ENCODE measurements at places on chromosomes 16 and 17.

DNA sequence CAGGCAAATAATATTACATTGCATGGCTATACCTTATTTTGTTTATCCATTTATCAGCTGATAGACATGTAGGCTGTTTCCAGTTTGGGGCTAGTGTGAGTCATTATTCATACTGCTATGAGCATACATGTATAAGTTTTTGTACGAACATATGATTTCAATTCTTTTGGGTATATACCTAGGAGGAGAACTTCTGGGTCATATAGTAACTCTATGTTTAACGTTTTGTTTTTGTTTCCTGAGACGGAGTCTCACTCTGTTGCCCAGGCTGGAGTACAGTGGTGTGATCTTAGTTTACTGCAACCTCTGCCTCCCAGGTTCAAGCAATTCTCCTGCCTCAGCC is 2.4 kb upstream of the ITGAL start:
- peak; percentile 58 for DNase-seq

GRCh38 chr17:31908386-31908785 is 6.9 kb upstream of the UTP6 start:
- DNase-seq: no peak

DNA sequence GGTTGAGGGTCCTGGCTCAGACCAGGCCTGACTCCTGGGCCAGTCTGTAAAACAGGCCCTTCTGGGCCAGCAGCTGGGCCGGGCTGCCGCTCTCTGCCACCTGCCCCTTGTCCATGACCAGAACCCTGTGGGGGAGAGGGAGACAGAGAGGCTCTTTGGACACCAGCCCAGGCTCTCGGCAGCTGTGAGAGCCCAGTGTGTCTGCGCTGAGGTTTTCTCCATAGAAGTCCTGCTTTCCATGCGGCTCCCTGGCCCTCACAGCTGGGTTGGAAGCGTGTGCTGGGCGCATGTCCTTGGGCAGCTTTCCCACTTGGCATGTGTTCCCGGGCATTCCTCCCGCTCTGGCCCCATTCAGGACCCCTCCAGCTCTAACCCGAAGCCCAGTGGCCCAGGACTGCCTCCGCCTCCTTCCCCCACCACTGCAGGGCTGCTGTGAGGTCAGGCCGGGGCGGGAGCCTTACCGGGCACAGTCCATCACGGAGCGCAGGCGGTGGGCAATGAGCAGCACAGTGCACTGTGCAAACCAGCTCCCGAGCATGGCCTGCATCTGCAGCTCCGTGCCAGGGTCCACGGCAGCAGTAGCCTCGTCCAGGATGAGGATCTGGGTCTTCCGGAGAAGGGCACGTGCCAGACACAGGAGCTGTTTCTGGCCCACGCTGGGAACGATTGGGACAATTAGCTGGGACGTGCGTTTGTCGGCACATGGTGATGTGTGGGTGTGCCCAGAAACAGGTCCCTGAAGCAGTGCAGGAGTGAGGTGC is 73.0 kb downstream of the ABCC6 start:
- DNase-seq: no peak

GRCh38 chr16:74651841-74652240 is 14.8 kb downstream of the RFWD3 start:
- DNase-seq: no peak

- DNase-seq: no peak
Measured at GRCh38 chr17:3732210-3732621, 8.5 kb downstream of the HASPIN start.

DNA sequence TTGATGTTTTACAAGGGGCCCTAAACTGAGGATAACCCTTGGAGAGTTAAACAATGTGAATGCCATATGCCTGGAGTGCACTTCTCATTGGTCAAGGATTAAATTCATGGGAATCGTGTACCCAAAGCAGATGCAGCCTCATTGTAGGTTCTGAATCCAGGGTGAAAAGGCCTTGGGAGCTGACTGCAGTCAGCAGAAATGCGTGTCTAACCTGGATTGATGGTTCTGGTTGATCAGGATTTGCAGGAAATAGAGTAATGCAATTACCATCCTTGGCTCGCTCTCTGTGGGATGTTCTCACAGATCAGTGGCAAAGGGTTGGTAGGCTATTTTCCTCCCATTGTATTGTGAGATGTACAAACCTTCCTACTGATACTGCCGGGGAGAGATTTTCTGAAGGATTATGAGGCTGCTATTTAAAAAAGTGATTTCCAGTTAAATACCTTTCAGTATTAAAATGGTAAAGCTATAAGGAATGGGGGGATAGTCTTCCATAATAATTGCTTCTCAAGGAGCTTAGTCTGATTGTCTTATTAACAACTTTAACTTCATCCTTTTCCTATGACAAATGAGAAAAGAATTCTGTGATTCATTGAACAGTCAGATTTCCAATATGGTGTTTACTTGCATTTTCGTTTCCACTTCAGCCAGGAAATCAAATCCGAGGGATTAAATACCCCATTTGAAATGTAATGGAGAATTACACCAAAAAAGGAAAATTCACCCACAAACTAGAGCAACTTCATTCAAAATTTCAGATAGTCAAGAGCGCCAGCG is 1028.1 kb upstream of the EEF2KMT start:
- no peak for DNase-seq

- no peak for DNase-seq
Measured at GRCh38 chr17:73352261-73352660, 40.5 kb upstream of the CDC42EP4 start.

DNA sequence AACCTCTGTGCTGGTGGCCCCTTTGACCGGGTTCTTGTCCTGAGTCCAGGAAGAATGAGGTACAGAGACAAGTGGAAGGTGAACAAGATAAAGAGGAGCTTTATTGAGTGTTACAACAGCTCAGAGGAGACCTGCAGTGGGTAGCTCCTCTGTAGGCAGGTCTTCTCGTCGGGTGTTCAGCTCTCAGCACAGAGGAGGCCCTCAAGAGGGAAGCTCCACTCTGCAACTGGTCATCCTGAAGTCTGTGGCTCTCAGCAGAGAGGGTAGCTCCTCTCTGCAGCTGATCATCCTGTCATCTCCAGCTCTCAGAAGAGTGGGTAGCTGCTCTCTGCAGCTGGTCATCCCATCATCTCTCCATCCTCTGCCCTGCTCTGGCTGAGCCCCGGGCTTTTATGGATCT is 39.7 kb downstream of the SCPEP1 start:
- DNase-seq: no peak

- no peak for DNase-seq
Measured at GRCh38 chr16:25095636-25096035, 15.9 kb upstream of the LCMT1 start.

DNA sequence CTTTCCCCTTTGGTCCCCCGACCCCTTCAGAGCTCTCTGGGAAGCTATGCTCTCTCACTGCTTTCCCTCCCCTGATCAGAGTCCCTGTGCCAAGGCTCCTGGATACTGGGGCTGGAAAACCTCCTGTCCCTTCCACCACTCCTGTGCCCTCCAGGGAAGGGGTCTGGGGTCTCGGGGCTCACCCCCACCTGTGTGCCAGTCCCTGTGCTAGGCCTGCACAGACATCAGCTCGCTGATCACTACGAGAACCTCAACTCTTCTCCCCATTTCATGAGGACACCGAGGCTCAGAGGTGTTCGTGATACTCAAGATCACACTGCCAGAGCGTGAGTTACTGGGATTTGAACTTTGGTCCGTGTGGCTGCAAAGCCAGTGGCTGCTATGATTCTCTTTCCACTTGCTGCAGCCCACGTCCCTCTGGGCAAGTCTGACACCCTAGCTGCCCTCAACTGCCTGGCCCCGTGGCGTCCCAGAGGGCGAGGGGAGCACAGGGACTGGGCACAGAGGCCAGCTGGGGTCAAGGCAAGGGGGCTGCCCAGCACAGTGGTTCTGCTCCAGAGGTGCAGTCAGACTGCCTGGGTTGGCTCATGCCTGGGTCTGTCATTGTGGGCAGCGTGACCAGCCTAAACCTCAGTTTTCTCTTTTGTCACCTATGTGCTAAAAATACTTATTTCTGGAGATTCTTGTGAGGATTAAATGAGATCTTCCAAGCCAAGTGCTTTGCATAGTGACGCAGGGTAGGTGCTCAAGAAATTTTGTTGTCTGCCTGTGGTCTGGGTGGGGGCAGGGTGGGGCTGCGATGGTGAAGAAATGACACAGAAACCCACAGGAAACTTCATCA is 43.8 kb upstream of the TOB1 start:
- peak; percentile 93 for DNase-seq

- DNase-seq: no peak
Measured at GRCh38 chr17:7839190-7839875, 5.3 kb downstream of the KDM6B start.

- no peak for DNase-seq
Measured at GRCh38 chr16:77289331-77289809, 90.2 kb downstream of the SYCE1L start.

GRCh38 chr16:86018487-86018886 is 119.5 kb downstream of the IRF8 start:
- no peak for DNase-seq

- peak; percentile 63 for DNase-seq
Measured at GRCh38 chr17:35245196-35245486, 2.3 kb downstream of the SLFN5 start.

GRCh38 chr16:56303066-56303715 is 111.9 kb downstream of the GNAO1 start:
- DNase-seq: no peak

DNA sequence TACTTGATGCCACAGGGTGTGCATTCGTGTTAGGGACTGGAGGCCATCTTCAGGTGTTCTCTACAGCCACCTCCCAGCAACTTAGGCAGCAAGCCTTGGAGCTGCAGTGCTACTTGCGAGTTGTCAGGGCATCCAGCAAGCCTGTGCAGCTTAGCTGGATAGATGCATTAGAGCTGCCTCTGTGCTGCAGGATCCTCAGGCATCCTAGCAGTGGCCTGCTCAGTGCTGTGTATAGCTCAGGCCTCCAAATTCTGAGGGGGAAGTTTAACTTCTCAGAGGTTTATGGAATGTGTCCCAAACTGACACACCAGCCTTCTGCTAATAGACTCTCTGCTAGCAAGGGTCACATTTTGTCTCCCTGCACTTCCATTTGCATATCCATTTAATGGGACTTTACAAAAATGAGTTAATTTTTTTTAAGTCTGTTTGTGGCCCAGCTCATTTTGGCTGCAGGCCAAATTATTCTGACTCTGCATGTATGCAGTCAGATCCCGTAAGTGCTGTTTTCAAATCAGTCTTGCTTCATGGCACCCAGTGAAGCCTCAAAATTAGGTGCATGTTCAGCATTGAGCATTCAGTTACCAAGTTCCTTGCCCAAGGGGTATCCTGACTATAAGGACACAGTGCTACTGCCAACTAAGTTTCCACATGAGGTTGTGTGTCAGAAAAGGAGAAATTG is 6.8 kb downstream of the GABARAPL2 start:
- DNase-seq: no peak

DNA sequence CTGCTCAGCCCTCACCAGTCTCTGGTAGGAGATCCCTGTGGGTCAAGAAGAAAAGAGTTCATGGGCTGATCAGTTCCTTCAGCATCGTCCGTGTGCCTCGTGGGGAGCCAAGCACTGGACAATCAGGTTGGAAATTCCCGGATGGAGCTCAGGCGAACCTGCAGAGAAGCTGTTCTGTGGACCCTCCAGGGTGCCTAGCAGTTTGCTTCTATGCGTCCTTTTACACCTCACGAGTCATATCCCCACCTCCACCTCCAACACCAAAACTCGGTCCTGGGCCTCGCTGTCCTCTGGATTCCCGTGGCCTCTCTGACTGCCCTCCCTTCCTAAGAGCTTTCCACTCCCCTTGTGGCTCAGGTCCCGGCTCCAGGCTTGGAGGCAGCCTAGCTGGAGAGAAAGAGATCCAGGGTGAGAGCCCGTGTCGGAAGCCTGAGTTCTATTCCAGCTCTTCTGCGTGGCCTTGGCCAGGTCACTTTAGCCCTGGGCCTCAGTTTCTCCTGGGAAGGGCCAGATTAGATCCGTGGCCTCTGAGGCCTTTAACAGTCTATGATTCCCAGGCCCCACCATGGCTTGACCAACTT is 26.2 kb upstream of the PIK3R6 start:
- DNase-seq: no peak
